ENCODE measurements at places on chromosomes 16 and 17.
A peak's percentile ranks its signal among the peaks of the same experiment; 100 is the strongest.

GRCh38 chr16:80372341-80372740, 168.5 kb upstream of the DYNLRB2 start:
- DNase-seq, result no peak

GRCh38 chr17:72407336-72407909, 286.6 kb downstream of the SOX9 start:
- DNase-seq, result no peak

- DNase-seq, result no peak
Measured at GRCh38 chr17:5785338-5785737, 201.0 kb upstream of the NLRP1 start.

GRCh38 chr17:73899839-73900238, 255.6 kb upstream of the SDK2 start:
- DNase-seq, result no peak

DNA sequence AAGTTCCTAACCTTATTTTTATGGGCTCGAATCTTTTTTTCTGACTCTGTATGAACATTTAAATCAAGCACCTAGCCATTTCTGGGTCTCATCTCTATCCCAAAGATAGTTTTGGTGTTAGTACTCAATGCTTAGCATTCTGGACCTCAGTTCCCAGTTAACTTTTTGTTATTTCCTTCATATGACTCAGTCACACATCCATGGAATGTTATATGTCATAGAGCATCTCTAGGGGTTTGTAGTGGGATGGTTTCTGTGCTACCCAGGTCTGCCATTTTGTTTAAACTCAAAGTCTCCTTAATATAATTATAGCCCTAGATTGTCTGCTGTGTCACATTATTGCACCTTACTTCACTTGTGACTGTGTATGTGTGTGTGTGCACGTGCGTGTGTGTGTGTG, 90.1 kb downstream of the EFCAB13 start:
- DNase-seq, result no peak

DNA sequence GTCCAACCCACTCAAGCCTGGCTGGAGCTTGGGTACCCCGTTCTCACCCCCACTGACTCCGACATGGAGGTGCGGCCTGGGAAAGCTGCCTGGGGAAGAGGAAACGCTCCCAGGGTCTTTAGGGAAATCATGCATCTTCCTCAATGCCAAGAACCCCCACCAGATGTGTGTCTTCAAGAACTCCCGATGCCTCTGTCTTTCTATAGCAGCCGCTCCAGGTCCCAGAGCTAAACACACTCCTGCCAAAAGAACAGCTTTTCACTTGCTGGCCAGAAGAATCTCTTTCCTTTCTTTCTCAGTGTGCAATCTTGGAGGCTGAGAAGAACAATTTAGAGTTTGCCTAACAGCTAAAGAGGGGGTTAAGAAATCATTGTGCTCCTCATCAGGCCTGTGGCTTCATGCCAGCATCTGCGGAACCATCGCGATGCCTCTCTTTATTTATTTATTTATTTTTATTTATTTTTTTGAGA, 41.1 kb upstream of the MTSS2 start:
- no peak for DNase-seq

- DNase-seq, result no peak
Measured at GRCh38 chr16:77043076-77043475, 147.9 kb upstream of the MON1B start.

- DNase-seq, result peak; percentile 7
Measured at GRCh38 chr17:40582328-40582901, 17.1 kb upstream of the CCR7 start.

DNA sequence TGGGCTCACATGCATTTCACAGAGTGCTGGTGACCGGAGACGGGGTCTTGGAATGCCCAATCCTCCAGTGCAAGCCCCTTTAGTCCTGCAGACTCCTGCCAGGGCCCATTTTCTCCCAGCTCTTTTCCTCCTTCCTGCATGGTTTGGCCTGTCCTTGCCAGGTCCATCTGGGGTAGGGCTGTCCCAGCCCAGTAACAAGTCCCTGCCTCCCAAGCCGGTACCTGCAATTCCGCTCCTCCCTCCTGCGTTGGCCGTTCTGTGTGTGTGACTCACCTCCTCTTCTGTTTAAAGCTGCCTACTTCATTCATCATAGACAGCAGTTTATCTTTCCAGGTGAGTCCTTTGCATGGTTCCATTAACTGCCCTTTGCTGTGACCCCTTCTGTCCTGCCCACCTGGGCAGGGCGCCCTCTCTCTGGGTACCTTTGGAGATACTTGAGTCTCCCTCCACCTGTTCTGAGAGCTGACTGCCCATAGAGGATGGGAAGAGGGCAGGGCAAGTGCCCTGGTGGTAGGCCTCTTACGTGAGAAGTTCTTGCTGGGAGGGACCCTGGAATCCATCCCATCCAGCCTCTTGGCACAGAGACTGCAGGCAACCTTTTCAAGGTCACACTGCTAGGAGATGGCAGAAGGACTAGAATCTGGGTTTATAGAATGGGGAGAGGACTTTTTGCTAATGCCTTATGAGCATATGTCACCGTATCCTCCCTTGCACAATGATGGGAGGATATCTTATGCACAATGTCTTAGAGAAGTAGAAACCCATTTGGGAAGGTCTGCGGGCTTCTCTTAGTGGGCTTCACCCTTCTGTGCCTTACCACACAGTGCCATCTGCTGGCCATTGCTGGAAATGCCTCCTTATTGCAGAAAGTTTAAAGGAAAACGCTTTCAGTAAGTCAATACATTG, 29.7 kb upstream of the LGALS9 start:
- DNase-seq, result peak; percentile 86

- DNase-seq, result no peak
Measured at GRCh38 chr17:79532107-79532790, 78.6 kb downstream of the RBFOX3 start.

DNA sequence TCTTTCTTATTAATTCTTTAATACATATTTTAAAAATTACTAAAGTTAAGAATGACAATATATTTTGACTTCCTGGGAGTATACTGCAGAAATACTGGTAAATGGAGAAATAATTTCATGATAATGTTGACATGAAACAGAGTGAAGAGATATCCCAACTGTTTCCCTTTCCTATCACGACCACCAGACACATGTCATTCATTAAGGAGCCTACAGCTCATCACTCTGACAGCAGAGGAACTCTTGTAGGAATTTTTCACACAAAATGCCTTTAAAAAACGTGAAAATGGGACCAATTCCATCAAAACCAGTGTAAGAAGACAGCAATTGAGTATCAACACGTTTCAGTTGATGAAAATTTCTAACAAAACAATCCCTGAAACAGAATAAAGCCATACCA, 172.9 kb upstream of the CPHXL start:
- no peak for DNase-seq

- DNase-seq, result peak; percentile 60
Measured at GRCh38 chr17:73901661-73902415, 257.6 kb upstream of the SDK2 start.

DNA sequence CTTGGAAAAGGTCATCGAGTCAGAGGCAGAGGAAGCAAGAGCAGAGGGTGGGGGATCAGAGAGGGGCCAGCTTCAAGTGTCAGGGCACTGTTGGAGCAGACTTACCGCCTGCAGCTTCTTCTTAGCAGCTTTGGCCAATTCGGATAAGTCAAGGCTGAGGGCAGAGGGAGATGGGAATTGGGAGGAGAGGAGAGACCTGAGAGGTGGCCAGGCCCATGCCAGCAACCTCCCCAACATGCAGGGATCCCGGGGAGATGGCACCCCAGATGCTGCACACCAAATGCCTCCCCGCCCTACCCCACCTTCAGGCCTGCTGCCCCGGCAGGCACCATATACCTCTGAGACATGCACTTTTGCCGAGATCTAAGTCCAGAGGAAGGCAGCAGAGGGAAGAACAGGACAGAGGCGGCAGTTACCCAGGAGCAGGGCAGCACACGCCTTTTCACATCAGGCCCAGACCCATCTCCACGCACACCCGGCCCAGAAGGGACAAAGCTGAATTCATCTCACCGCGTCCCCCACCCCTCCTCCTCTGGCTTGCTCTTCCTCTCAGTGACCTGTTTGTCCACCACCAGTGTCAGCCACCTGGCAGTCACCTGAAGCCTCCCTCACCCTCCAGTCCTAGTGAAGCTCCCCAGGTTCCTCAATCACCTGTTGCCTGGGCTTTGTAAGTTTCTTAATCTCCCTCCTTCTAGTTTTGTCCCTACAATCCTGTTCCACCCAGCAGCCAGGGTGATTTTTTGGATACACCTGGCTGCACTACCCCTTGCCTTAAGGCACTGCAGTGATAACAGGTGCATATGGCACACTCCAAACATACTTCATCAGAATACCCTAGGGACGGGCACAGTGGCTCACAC, 10.4 kb downstream of the TP53I13 start:
- no peak for DNase-seq

DNA sequence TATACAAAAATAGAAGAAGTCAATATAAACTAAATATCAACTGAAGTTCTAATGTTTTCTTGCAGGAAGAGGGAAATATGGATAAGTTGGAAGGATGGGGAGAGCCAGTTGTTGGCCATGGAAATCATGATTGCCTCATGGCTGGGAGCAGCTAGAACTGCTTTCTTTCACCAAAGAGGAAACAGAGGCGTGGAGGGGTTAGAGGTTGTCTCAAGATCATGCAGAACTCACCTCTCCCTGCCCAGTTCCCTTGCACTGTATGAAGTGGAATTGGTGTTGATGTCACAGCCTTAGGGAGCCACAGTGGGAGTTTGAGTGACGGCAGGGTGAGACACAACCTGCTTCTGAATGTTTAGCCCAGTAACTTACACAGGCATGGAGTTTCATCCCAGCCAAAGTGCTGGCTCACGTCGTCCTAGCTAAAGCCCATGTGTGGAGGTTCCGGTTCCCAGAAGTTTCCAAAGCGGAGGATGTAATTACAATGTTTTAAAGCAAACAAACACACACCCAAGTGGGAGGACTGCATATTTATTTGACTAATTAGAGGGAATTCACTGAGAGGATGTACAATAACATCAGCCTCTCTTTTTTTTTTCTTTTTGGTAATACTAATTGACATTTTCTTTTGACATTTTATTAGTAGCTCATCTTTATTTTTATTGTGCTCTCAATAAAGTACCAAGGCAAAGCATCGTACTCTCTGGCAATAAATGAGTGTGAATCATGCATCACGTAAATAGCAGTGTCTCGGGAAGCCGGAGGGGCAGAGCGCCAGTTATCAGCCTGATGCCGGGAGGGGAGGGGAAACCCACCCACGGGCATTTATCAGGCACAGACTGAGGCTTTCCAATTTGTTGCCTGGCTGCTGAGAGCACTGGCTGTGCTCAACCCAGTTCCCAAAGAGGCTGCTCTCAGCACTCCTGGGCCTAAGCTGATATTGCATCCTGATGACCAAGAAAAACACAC, 118.7 kb upstream of the CDH5 start:
- DNase-seq, result no peak

GRCh38 chr17:36808180-36808661, 129.1 kb upstream of the LHX1 start:
- no peak for DNase-seq

GRCh38 chr16:67593288-67593687, 31.0 kb downstream of the CTCF start:
- no peak for DNase-seq

GRCh38 chr17:27741361-27741861, 58.9 kb downstream of the NOS2 start:
- no peak for DNase-seq

DNA sequence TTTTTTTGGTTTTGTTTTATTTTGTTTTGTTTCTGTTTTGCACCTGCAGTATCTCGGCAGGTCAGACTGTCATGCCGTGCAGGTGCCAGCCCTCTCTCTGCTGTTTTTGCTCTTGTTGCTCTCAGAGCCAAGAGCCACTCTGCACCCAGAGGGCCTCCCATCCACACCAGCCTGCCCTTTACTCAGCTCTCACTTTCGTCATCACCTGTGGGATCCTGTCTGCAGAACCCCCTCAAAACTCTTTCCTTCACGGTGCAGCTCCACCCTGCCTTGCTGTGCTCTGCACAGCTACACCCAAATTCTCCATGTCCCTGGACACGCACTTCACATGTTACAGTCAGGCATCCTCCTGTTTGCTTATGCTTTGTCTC, 2.6 kb downstream of the AOC3 start:
- DNase-seq, result no peak

- no peak for DNase-seq
Measured at GRCh38 chr17:44798356-44798755, 31.7 kb downstream of the GJC1 start.

All from inflammatory macrophage (primary cell).